ENCODE measurements at places on chromosomes 1 and 21.

DNA sequence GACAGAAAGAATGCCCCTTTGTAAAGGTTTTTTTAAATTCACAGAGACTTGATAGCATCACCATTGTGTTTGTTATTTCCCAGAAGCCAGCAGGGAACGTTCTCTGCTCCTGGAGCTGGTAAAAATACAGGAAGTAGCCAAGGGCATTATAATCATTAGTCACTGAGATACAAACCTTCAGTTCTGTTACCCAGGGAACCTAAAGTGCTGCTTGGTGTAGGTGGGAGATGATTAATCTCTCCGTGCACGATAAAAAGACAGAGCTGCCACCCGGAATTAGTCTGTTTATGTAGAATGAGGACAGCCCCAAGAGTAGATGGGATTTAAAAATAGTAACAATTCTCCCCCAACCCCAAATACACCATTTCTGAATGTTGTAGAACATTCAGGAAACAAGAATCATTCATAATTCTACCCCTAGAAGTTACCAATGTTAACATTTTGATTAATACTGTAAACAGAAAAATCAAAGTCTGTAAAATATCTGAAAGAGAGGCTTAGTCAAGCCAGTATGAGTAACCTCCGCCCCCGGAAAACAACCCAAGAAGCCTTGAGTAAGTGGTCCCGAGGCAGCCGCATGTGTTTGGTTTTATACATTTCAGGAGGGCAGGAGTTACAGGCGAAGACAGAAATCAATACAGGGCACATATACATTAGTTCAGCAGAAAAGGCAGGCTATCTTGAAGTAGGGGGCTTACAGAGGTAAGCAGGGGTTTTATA, 45.3 kb upstream of the CTBS start:
- no peak for DNase-seq

DNA sequence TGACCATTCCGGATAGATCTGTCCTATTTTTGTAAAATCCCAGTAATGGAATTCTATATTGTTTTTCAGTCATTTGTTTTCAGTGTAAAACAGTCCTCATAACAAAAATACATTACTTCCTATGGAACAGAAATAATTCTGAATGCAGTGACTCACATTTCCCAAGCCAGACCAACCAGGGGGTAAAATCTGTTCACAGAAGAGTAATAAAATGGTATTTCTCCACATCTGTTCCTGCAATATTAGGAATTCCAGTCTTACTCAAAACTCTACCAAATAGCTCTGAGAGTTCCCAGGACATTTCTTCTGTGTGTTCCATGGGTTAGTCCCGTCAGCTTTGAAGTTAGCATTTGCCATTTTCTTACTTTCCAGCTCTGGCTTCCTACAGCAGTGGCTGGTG, 2.6 kb upstream of the DDR2 start:
- no peak for DNase-seq

GRCh38 chr1:31906557-31906956, 31.6 kb downstream of the PTP4A2 start:
- DNase-seq: no peak

GRCh38 chr1:113142791-113143190, 69.8 kb downstream of the LRIG2 start:
- DNase-seq: no peak

DNA sequence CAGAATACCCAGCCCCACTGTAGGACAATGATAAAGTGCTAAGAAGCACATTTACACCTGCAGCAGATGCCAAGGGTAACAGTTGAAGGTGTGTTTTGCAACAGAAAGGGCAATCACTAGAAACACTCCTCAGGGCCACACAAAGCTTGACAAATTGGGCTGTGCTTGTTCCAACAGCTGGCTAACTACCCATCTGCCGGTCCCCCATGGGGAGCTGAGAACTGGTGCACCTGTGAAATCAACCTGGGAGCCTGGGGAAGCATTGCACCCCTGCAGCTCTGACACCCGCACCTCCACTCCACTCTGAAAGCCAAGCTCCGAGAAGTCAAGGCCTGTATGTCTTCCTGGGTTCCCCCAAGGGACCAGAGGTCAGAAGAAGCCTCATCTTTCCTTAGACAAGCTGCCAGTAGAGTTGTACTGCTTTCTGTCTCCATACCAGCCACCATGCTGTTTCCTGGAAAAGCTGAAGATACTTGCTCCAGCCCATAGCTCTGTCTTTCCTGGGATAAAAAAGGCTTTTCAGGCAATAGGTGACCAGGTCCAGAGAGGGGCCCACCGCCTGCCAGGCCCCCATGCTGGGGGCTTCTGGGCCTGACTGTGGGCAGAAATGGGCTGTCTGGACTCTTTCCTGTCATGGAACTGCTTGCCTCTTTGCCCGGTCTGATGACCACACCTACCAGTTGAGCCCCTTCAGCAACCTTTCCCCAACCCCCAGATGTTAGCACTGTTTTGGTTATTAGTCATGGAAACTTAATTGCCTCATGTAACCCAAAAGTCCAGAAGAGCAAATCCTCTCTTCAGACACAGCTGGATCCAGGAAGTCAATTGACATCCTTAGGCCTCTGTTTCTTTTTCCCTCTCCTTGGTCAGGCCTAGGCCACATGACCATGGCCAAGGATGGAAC, 93.6 kb downstream of the KIF14 start:
- no peak for DNase-seq

- no peak for DNase-seq
Measured at GRCh38 chr21:41961282-41961701, 7.5 kb upstream of the C2CD2 start.

- DNase-seq: no peak
Measured at GRCh38 chr1:222042120-222042519, 300.2 kb upstream of the DUSP10 start.

DNA sequence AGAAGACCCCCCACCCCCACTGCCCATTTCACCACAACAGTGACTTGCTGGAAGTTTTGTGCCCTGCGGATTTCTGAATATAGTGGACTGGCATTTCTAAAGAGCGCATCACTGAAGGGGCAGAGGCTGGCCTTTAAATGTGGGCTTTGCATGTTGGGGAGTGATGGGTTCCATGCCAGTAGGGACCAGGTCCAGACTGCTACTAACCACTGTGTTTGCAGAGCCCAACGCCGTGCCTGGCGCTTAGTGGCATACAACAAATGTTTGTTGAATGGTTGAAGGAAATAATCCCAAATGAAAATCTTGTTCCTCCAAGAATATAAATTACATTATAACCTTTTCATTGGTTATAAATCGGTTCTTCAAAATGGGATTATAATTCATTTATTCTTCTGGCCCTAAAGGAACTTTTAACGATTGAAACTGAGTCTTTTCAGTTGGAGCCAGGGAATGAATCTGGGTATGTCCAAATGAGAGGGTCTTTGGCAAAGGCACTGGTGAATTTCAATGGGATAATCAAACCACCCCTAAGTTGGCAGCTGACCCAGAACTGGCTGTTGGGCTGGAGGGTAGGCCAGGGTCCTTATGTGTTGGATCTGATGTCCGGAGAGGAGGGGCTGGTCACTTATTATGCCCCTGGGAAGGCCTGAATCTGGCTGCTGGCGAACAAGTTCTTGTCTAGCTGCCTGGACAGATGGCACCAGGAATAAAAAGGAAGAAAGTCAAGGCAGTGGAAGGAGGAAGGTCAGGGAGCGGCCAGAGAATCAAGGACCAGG, 13.8 kb upstream of the SDHB start:
- DNase-seq: no peak

DNA sequence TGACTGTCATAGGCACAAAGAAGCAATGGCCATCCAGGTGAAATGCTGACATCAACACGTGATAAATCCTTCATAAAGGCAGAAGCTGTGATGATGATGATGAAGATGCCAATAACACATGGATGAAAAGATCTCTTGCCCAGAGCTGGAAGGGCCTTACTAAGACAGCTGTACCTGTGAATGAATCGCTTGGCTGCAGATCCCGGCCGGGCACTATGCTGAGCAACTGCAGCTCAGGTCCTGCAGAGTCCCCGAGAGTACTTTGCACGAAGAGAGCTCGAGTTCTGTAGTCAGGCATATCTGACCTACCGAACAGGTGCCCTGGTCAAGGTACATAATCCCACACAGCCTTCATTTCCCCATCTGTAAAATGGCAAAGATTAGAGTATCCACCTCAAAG, 48.8 kb downstream of the PGBD5 start:
- DNase-seq: no peak

DNA sequence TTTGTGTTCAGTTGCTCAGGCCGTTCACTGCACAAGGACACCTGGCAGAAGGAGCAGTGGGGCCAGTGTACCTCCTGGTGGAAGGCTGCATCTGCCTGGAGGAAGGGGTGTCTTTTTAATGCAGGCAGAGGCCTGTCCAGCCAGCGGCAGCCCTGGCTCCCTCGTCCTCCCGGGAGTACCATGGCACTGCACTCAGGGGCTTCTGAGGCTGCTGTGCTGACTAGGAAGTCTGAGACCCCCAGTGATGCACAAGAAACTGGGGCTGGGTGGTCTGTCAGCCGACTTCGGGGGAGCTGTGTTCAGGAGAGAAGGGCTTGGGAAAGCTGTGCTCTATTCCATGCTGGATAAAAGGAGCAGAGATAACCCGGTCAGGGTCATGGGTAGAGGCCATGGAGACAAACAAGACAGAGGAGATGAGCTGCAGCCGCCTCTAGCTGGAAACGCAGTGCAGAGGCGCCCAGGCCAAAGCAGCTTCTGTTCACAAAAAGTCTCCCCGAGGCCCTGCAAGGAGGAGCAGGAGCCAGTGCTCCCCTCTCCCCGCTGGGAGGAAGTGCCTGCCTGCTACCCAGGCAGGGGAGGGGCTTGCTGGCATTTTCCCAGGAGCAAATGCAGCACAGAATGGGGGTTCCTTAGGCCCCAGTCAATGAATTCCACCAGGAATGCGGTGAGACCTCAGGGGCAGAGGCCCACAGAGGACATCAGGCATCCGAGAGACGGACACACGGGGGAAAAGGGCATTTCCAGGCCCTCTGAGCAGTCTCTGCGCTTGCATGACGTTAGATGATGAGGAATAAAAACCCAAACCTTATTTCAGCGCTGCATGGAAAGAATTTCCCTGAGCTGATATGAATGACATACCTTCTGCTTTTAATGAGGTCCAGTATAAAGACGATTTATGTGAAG, 17.2 kb upstream of the C2CD2 start:
- DNase-seq: no peak

GRCh38 chr21:18249672-18250071, 5.0 kb downstream of the CHODL start:
- no peak for DNase-seq

DNA sequence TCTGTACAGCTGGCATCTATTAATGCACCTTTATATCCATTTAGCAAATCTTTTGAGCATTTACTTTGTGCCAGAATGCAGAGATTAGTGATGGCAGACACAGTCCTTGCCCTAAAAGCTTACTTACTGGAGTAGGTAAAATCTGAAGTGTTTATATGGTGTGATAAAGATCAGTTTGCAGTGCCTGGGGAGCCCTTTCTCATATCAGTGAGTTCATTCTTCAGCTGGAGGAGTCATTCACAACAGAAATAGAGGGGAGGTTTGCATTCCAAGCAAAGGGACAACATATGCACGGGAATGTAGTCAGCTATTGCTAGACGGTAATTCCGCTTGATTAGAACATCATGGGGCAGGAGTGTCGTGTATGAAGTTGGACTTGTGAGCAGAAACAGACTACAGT, 8.4 kb downstream of the SLC35F3 start:
- no peak for DNase-seq

DNA sequence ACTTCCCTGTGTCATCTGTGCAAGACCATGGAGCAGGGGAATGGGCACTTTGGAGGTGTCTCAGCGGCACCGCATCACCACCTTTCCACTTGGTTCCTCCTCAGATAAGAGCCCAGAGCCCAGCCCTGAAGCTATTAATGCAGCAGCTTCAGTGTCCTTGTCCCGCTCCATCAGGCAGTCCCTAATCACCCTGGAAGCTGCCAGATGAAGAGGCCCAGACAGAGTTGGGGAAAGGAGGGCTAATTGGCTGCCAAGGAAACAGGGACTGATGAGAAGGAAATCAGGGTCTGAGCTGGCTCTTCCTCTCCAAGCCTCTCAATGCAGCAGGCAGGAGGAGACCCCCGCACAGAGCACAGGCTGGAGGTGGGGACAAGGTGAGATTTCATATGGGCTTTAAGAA, 83.1 kb upstream of the KLHDC7A start:
- no peak for DNase-seq

- DNase-seq: peak; percentile 57
Measured at GRCh38 chr1:26156285-26157038, 2.4 kb upstream of the FAM110D start.

- no peak for DNase-seq
Measured at GRCh38 chr1:228101994-228102790, 933 bp downstream of the C1orf35 start.

GRCh38 chr1:52640697-52641096, 7.7 kb downstream of the SHISAL2A start:
- DNase-seq: no peak

GRCh38 chr1:44501047-44501890, 96.2 kb downstream of the RNF220 start:
- no peak for DNase-seq

DNA sequence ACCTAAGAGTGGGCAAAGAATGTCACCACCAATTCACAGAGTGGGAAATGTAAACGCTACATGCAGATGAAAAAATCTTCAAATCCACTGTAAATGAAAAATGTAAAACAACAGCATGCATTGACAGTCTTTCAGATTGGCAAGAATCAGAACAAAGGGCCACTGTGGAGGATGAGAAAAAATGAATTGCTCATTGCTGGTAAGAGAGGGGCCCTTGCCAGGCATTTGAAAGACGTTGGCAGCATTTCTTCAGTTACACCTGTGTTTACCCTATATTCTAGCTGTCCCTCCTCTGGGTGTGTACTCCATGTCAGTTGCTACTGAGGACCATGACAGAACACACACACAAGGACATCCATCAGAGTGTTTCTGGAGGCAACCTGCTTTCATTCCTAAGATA, 25.8 kb upstream of the AADACL3 start:
- no peak for DNase-seq

- DNase-seq: no peak
Measured at GRCh38 chr1:223364685-223365382, 858 bp upstream of the SUSD4 start.

GRCh38 chr21:34023691-34024373, 49.5 kb upstream of the MRPS6 start:
- DNase-seq: peak; percentile 30

- no peak for DNase-seq
Measured at GRCh38 chr1:245695211-245695610, 540.4 kb downstream of the KIF26B start.

- no peak for DNase-seq
Measured at GRCh38 chr1:201054091-201054543, 30.6 kb upstream of the KIF21B start.

- DNase-seq: no peak
Measured at GRCh38 chr1:196385109-196385508, 223.1 kb downstream of the KCNT2 start.

DNA sequence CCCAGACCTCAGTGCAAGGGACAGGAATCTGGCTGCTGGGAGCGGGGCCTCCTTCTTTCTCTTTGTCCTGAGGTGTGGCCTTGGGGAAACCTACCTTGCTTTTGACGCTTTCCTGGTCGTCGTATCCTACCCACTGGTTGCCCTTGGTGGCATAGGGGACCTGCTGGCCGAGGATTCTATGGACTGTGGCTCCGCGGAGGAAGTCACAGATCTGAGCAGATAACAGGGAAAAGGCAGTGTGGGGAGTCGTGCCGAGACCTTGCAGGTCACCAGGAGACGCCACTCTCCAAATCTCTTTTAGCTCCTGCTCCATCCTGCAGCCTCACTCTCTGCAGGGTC, 4.0 kb upstream of the MYBPH start:
- no peak for DNase-seq

Measured in NCI-H446 (cell line).